ENCODE measurements at places on chromosomes 12 and 14.
A peak's percentile ranks its signal among the peaks of the same experiment; 100 is the strongest.

DNA sequence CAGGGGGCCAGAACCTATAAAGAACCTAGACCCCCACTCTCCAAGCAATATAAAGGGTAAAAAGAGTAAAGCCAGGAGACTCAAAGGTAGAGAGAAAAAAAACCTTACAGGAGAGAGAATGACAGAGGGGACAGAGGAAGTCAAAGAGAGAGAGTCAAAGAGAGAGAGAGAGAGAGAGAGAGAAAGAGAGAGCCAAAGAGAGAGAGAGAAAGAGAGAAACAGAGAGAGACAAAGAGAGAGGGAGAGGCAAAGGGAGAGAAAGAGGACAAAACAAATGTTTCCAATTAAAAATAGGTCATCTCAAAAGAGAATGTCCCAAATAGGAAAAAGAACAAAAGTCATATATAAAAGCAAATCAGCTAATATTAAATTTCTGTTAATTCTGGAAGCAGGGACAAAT is 251.5 kb downstream of the DPY19L2 start:
- no peak for DNase-seq

DNA sequence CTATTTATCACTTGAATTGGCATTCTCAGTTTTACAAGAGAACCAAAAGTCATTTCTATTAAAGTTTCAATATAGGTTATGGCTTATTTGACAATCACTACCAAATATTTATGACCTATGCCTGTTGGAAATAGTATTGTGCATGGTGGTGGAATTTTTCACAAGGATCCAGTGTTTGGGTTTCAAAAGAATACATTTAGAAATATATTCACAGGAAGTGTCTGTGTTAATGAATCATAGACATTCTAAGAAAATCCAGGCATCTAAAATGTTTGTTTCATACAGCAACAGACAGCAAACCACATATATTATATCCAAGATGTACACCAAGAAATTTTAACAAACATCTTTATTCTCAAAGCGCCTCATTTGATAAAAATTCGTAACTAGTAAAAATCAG is 92.7 kb downstream of the MED13L start:
- DNase-seq, result no peak

DNA sequence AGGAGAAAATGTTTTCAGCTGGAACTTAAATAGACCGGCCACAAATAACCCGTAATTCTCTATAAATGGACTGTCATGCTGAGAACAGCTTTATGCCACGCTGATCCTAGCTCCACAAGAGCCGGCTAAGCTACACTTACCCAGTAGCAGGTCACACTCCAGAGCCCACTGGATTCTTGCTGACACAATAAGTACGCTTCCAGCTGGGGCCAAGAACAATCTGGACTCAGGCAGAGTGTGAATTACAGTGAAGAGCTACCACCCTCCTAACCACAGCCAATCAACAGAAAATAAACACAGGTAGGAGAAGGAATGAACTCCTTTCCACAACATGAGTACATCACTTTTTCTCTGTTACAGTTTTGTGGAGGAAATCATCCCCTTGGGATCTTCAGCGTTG is 531.3 kb downstream of the GALC start:
- no peak for DNase-seq

- DNase-seq, result no peak
Measured at GRCh38 chr12:92111256-92111655, 34.4 kb downstream of the BTG1 start.

DNA sequence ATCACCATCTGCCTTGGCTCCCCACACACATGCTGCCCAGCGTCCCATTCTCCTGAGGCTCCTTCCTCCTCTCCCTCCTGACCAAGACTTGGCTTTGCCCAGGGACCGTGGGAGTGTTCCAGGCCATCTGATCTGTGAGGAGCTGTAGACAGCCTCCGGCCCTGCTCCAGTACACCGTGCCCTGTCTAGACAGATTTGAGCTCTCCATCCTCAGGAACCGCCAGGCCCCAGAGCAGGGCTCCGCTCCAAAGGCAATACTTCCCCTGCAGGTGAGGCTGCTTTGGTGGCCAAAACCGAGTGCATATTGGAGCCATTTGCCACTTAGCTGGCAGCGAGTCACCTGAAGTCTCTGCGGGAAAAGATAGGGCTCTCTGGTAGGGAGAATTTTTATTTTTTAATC is 147.4 kb downstream of the ANO2 start:
- no peak for DNase-seq

- no peak for DNase-seq
Measured at GRCh38 chr12:66441905-66442559, 139.7 kb downstream of the HELB start.

- peak; percentile 87 for DNase-seq
Measured at GRCh38 chr14:74459289-74459946, 33.4 kb upstream of the SYNDIG1L start.

DNA sequence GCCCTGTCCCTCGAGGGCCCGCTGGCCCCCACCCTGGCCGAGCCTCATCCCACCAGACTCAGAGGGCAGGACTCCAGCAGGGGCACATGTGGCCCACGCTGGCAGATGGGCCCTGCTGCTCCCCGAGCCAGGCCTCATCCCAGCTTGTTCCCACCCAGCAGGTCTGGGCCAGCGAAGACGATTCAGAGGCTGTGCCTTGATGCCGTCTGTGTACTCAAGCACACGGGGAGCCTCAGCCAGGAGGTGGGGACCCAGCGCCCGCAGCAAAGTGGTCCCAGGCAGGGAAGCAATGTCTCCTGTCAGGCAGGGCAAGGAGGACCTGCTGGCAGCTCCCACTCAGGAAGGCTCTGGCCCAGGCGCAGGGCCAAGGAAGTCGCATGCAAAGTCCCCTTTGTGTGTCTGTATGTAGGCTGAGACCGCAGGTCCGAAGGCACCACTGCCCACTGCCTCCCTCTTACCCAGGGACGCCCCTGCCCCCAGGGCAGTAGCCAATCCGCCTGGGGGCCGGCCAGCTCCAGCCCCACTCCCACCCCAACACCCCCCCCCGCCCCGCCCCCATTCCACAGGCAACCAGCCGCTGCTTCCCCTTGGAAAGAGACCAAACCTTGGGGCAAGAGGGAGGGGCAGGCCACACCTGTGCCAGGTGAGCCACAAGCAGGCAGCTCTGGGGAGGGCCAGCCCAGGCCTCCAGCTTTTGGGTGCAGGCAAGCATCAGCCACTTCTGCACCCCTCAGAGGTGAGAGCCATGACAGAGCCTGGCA is 9.4 kb downstream of the DEGS2 start:
- DNase-seq, result no peak

DNA sequence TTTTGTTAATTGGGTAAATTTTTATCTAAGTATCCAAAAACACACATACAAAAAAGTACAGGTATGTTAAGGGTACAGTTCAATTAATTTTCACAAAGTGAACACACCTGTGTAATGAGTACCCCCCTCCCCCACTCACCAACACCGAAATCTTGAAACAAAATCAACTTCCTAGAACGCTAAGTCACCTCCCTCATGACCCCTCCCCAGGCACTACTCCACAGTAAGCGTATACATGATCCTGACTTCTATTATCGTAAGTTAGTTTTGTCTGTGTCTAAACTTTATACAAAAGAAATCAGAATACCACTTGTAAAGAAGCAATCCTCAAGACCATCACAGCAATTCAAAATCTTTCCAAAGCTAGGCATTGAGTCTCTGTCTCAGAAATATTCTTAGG is 100.5 kb downstream of the MED13L start:
- DNase-seq, result no peak

DNA sequence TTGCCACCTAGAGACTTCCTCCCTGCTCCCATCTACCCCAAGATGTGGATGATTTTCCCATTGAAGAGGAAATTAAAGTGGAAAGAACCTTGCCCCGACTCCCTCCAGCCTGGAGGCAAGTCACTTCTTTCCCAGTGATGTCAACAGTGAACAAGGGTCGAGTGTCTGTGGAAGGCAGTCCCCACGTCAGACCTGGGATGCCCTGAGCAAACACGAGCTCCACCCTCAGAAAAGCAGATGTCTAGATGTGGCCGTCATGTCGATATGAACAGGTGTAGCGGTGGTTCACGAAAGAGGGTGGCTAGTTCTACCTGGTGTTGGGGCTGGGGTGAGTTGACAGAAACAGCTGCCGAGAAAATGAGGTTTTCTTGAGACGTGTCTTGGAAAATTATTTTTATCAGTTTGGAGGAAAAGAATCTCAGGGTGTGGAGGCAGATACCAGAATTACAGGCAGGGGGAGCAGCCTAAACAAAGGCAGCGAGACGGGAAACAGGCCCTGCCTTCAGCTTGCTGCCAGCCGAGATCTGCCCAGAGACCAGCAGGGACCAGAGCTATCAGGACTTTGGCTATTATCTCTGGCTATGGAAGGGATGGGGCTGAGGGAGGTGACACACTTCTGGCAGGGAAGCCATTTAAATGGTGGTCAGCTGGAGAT is 25.9 kb downstream of the SYNDIG1L start:
- peak; percentile 45 for DNase-seq

DNA sequence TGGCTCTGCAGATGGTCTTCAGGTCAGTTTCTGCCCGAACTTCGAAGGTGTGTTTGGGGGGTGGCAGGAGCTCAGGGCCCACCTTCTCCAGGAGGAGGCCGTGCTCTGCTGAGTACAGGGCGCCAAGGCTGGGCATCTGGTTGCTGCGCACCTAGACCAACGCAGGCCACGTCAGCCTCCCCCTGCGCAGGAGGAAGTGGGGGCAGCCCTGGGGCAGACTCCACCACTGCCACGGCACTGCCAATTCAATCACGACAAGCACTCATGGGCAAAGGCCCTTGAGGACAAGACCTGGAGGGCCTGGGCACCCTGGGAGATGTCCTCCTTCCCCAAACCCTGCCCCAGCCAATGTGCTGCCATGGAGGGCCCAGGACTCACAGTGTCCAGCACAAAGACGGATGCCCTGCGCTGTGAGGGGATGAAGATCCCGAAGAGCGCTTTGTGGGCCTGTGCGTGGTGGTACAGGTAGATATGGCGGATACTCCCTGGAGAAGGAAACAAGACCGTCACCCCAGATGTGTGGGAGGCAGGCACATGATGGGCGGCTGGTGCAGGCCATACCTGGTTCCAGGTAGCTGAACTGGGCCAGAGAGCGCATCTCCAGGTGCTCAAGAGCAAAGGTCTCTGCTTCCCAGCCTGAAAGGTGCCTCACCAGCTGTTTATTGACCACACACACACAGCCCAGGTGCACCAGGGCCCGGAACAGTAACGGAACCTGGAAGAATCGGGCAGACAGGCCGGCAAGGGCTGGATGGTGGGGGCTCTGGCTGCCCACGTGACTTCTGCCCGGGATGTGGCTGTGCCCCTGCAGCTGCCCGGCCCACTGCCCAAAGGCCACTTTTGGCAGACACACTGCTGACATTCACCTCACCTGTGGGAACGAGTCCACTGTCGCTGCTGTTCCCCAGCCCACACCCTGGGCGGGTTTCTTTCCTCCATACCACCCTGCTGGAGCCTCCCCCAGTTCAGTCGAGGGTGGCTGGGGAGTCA is 24.6 kb downstream of the P2RX2 start:
- no peak for DNase-seq

DNA sequence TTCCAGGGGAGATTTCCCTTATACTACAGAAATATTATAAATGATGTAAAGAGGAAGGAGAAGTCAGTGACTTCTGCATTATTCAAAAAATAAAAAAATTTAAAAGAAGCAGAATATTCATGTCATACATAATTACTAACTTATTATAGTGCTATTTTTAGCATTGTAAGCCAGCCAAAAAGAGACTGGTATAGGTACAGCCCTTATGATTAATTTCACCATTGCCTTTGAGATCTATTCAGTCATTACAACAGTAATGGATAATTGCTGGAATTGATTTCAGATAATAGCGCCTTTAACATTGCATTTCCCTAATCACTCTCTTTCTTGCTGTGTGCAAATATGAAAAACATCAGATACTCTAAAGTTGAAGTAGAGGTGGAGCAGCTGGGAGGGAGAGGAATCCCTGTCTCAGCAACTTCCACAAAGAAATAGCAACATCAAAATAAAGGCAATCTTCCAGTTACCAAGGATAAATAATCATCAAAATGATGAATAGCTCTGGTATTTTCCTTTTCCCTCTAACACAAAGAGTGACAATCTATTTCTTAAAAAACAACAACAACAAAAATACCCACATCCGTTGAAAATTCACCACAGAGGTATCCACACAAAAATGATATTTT is 71.8 kb upstream of the OVCH1 start:
- no peak for DNase-seq

DNA sequence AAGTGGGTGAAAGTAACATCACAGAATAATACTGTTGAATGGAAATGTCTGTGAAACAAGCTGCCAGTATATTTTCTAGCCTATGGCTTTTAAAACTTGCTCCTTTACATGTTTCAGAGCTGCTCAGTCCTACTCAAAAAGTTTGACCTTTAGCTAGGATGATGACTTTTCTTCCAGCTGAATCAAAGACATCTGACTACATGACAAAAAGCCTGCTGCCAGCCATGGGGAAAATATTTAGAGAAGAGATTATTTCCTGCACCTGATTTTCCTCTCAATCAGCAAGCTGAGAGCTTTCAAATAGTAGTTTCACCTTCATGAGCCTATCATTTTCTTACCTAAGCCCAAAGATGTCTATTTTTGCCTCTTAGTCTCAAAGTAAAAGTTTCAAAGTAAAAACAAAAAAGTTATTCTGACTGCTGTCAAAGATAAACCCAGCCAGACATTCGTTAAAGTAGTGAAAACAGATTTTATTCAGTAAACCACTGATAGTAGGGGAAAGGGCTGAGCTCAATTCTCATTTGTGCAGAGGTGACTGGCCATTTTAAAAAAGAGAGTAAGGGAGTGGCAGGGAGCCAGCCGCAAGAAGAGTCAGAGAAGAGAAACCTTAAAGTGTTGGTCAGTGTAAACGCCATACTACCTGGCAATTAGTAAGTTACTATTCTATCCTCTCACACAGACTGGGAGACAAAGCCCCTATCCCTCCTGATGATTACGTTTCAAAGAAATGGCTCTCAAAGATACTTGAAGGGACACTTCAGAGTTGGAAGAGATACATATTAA is 2.2 kb downstream of the ATP6V1D start:
- no peak for DNase-seq

GRCh38 chr14:100369019-100369418 is 45.9 kb downstream of the SLC25A47 start:
- no peak for DNase-seq

DNA sequence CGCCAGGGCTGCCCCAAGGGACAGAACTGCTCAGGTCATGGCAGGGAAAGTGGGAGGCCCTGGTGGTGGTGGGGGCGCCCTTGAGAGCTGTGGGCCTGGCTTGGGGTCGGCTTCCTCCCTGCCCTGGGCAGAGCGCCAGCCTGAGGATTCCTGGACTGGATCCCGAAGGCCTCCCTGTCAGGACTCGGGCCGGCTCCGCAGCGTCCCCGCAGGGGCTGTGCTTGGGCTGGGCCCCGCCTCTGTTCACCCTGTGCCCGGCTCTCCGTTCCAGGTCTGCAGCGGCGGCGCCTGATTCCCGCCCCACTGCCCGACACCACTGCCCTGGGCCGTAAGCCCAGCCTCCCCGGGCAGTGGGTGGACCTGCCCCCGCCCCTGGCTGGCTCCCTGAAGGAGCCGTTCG is 39.9 kb downstream of the KIF26A start:
- no peak for DNase-seq

- no peak for DNase-seq
Measured at GRCh38 chr12:51848326-51848727, at the start of gene FIGNL2. TSS of gene FIGNL2 (minus strand) at chr12:51848718. CDS start at chr12:51822413, 26,305 bp downstream.
